ENCODE measurements at places on chromosomes 4 and X. TPM values are rescaled to one million over a fixed set of nuclear protein-coding genes. Genes with fewer than 3 reads are reported as not detected.
A peak's percentile ranks its signal among the peaks of the same experiment; 100 is the strongest.

DNA sequence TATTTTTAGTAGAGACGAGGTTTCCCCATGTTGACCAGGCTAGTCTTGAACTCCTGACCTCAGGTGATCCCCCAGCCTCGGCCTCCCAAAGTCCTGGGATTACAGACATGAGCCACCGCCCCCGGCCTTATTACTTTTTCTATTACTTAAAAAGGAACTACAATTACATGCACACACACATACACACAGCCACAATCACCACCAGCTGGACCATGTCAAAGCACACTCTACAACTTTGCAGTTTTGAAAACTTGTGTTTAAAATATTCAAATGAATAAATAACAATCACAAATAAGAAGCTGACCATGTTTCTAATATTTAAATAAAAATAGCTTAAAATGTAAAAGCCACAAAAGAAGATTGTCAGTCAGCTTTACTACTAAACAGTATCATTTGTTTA, 23.4 kb downstream of the SLC10A7 start:
- no peak for DNase-seq

- DNase-seq: no peak
These were observed 45.5 kb upstream of the C4orf50 start for GRCh38 chr4:6063684-6064083.

GRCh38 chr4:175273995-175274753, 356.0 kb downstream of the ADAM29 start:
- DNase-seq: no peak

DNA sequence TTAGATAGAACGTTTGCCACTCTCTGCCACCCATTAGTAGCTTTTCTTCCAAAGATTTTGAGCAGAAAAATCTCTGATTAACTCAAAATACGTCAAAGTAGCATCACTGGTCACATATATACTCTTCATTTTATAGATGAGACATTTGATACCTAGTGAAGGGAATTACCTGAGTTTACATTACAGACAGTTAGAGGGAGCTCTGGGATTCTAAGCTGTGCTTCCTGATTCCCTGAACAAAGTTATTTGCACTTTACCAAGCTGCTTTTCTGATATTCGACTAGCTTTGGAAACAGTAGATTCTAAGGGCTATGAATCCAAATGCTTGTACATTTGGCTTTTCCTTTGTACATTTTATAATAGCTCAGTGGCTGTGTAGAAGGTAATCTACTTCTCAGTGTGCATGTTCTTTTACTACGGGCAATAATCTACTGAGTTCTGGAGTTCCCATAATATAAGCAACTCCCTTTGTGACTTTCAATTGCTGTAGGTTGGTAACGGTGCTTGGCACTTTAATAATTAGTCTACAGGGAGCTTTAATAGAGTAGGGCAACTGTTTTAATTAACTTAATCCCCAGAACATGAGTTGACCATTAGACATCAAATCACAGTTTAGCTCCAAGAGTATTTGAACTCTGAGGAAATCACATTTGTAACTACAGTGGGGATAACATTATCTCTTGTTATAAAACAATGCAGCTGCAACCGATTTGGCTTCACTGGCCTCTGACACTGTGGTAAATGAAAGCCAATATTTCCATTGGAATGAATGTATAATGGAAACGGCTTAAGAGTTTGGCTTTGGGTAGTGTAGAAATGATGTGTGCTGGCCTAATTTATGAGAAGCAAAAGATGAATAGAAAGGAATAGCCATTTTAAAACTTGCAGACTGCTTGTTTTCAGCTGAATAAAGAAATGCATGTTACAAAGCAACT, 1602.4 kb downstream of the STIM2 start:
- DNase-seq: no peak

GRCh38 chrX:98350940-98351339, 1467.2 kb downstream of the RPA4 start:
- DNase-seq: no peak

DNA sequence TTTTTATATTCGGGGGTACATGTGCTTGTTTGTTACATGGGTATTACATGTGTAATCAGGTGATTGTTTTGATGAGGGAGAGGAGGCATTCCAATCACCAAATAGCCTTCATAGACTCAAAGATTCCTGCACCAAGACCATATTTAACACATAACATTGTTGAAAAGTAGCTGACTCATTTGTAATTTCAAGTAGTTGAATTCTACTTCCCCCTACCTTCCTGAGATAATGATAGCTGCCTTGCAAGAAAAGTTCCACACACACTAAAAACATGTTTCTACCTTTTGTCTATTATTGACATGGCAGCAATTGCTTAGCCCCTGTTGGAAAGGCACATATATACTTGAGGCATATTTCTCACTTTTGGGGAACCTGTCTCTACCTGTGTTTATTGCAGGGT, 16.1 kb downstream of the PGAM4 start:
- DNase-seq: no peak

Gene MAGEC2
- not detected for total RNA-seq

GRCh38 chrX:118552121-118552900, 56.7 kb downstream of the DOCK11 start:
- DNase-seq: no peak

- DNase-seq: no peak
These were observed 486.7 kb upstream of the CPEB2 start for GRCh38 chr4:14515556-14515955.

- DNase-seq: no peak
These were observed 28.1 kb downstream of the STARD8 start for GRCh38 chrX:68675571-68675970.

GRCh38 chrX:136115126-136115903, 32.0 kb upstream of the FHL1 start:
- no peak for DNase-seq

Gene F11
- 171 TPM for total RNA-seq

- no peak for DNase-seq
These were observed 38.2 kb upstream of the OCIAD2 start for GRCh38 chr4:48944756-48945241.

- no peak for DNase-seq
These were observed 323.2 kb downstream of the IL1RAPL1 start for GRCh38 chrX:28910487-28910886.

Gene CYP4V2
- total RNA-seq: 103 TPM

Gene SSX2
- not detected for total RNA-seq

Gene CRMP1
- total RNA-seq: 0.13 TPM

DNA sequence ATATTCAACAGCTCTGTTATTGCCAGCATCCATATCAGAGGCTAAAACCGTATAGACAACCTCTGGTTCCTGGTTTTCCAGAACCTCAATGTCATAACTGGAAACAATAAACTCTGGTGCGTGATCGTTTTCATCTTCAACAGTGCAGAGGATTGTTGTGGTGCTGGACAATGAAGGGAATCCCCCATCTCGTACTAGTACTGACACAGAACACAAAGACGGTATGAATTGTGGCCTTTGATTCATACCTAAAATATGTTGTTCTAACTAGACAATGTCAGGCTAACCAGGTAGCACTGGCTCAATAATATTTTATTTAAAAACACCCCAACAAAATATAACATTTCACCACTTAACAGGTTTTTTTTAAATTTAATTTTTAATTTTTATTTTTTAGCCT, 186.9 kb downstream of the DCHS2 start:
- DNase-seq: no peak

Gene OCRL
- 7.5 TPM for total RNA-seq

DNA sequence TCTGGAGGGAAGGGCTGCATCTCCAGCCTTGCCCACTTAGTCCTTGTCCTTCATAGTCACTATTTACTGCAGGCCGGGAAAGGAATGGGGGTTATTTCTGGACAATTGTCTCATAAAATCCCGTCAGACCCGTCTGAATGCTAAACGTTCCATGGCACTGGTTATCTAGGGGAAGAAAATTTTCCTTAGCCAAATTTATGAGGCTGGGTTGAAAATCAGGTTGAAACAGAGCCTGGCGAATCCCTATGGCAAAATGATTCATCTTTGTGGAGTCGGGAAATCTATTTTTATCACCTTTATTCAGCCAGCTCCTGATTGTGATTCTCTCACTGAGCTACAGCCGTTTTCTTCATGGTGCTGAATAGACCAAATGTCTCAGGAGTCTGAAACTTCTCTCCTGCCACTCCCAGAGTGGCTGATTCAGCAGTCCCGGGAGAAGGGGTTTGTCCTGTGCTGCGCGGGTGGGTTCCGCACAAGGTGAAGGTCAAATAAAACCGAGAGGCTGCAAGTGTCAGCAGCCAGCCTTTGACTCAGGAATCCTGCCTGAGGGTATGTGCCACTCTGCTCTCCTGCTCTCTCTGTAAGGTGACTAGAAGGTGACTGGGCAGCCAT, 1.0 kb downstream of the LIMCH1 start:
- no peak for DNase-seq

- DNase-seq: no peak
These were observed 2.2 kb downstream of the PLXNB3 start for GRCh38 chrX:153766098-153766817.

- no peak for DNase-seq
These were observed 12.1 kb downstream of the APLN start for GRCh38 chrX:129642641-129643040.

GRCh38 chr4:11675051-11675800, 246.5 kb upstream of the HS3ST1 start:
- no peak for DNase-seq

Gene CXCL6
- total RNA-seq: 1.1 TPM

GRCh38 chr4:183435803-183436202, 8.6 kb upstream of the CDKN2AIP start:
- DNase-seq: no peak

Gene GABRG1
- total RNA-seq: not detected

- DNase-seq: peak; percentile 44
These were observed 158.7 kb downstream of the DCHS2 start for GRCh38 chr4:154332681-154333421.

GRCh38 chr4:185357211-185357610, 38.5 kb downstream of the LRP2BP start:
- no peak for DNase-seq

DNA sequence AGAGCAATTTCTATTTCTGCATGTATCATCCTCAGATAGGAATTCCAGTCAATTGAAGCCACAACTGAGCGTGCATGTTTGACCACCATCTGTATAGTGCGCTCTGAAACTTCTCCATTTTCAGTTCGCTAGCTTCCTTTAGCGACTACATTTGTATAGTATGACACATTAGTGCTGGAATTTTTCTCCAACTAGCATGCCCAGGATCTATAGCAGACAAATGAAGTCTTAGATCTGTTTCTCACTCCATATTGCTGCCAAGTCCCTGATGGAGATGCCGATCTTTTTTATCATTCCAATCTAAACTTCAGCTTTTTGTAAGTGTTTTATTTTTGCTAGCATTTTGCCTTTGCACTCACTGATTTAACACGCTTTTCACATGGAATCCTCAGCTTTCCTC, 774.8 kb upstream of the TENM3 start:
- DNase-seq: no peak

GRCh38 chr4:123446865-123447474, 50.4 kb downstream of the SPRY1 start:
- DNase-seq: no peak

Gene RENBP
- total RNA-seq: 5.5 TPM

Gene PPP1R2C
- not detected for total RNA-seq

Gene CXCL10
- total RNA-seq: 0.15 TPM

DNA sequence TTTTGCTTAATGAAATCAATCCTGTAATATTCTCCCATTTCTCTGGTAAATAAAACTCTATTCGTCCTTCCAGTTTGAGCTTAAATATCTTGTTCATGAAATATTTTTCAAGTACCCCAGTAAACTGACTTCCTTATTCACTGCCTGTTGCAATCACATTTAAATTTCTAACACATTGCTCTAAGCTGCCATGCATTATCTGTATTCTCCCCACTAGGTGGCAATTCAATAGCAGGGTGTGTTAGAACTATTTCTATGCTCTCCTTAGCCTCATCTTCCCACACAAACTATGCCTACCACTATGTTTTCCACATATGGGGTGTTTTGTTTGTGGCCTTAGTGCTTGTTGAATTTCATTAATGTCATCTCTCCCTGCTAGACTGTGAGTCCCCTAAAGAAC, 377.1 kb upstream of the HS3ST1 start:
- DNase-seq: no peak

Gene SUPT20HL2
- total RNA-seq: not detected

Gene CXXC4
- total RNA-seq: 0.38 TPM

DNA sequence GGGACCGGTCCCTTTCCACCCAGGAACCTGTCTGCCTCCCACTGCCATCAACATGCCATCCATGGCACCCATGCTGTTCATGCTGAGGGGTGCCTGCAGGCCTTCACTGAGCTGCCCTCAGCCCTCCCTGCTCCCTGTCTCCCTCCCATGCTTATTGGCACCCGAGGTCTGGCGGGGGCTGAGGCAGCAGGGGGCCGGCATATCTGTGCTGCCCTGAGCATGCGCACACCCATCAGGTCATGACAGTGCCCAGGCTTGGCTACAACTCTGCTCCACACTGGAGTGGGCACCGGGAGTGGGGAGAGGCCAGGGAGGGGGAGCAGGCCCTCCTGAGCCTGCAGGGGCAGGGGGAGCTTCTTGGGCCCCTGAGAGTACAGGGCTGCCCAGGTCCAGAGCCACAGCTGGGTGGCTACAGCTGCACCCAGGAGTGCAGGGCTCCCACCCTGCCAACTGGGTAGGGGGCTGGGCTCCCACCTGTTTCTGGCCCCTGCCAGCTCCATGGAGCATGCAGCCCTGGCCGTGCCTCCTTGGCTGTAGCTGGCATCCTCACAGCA, 395.8 kb upstream of the DMD start:
- DNase-seq: no peak

- no peak for DNase-seq
These were observed 9.6 kb downstream of the GTPBP6 start for GRCh38 chrX:308821-309520.

DNA sequence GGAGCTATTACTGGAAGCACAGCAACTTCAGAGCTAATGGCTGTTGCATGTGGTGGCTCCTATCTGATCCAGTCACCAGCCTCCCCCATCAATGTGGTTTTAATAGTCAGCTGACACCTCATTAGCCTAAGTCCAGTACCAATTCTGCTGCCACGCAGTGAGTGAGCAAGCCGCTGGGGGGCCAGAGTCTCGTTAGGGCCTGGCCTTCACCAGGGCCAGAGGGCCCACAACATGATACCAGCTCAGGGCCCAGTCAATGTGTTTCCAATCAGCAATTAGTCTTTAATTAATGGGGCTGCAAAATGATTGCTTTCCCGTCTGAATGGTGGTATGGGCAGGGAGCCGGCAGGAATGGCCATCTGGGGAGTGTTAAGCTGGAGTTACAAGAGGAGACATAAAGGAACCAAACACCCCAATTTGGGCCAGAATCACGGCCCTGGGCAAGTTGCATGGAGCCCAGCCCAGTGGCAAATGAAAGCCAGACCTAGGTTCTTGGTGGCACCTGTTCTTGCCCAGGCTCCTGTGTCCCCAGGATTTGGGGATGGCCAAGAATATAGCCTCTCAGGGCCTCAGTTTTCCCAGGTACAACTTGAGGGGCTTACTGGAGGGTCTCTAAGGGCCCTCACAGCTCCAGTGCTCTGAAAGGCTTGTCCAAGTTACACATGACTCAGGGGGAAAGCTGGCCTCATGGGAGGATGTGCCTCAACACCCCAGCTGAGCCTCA, 119.2 kb downstream of the EFNB1 start:
- DNase-seq: no peak

GRCh38 chr4:54540931-54541330, 116.8 kb upstream of the KIT start:
- DNase-seq: no peak

Gene GAB1
- total RNA-seq: 11.1 TPM

- DNase-seq: peak; percentile 73
These were observed 44.9 kb upstream of the SPRY1 start for GRCh38 chr4:123351713-123352112.

Data from left lobe of liver (tissue), 2 donors.